ENCODE measurements at places on chromosomes 12 and 14. TPM values are rescaled to one million over a fixed set of nuclear protein-coding genes. Genes with fewer than 3 reads are reported as not detected.

DNA sequence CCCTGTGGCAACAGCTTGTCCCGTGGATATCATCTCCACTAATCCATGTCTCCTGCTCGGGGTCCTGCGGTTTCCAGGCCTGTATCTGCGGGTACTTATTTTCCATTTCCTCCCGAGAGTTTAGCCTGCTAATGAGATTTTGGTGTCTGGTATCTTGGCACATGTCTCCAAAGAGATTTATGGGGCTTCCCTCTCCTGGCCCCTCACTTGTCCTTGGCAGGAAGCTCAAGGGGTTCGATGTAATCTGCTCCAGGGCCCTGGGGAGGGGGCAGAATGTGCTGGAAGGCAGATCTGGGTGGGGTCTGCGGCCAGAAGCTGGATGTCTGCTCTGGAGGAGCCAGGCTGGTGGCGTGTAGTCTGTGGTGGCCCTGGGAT, 85.7 kb downstream of the KIF26A start:
- peaks cover 3% of the 10 kb centered on the region for H3K27me3 ChIP-seq
- DNase-seq: no peak
- H3K4me1 ChIP-seq: no peaks in the 10 kb centered on the region
- no peaks in the 10 kb centered on the region for H3K36me3 ChIP-seq

DNA sequence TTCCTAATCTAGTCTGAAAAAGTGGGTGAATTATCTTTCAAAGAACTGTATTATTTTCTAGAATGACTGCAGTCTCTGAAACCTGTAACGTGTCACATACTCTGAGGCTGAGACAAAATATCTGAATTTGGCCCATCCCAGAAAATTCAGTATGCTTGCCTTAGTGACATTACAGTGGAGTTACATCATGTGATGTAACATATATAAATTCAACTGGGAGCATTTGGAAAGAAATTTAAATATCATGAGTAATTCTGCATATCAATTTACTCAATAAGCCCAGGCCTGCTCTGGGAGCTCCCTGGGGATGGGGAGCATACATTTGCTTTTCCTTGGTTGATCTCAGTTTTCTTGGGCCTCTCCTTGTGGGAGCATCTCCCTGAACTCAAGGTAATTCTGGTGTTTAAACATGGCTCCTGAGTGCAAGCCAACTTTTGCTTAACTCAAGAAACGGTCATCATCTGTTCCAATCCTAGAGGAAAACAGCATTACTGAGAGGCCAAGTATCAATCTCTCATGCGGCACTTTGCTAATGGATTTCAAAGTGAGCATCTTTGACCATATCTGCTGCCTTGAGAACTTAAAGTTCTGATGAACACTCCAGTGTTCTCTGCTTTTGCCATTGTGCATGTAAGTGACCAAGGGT, 54.4 kb downstream of the AKAP6 start:
- 0 out of 3 replicates have a peak, but pooled peaks cover 2% of the 10 kb centered on the region for H3K4me1 ChIP-seq
- no peak for DNase-seq
- H3K27me3 ChIP-seq: no peaks in the 10 kb centered on the region
- no peak overlapping the region for H3K27ac ChIP-seq
- no peaks in the 10 kb centered on the region for H3K36me3 ChIP-seq

DNA sequence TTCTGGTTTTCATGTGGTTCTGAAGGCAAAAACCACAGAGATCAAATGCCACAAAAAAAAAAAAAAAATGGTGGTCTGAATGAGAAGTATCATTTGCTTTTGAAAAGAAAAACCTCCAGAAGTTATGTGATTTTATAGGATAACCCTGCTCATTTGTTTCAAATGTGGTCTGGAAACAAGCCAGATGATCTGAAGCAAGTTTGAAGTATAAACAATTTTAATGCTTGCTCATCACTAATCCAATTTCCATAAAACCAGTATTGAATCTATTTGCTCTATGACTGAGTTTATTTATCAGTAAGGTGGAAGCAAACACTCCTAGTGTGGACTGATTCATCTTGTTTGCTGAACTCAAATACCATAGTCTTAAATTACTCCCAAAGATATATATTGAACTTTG, 407.3 kb upstream of the FLRT2 start:
- H3K36me3 ChIP-seq: no peaks in the 10 kb centered on the region
- H3K4me1 ChIP-seq: no peaks in the 10 kb centered on the region
- no peaks in the 10 kb centered on the region for H3K27me3 ChIP-seq
- H3K27ac ChIP-seq: no peak overlapping the region
- no peak overlapping the region for H3K4me3 ChIP-seq

DNA sequence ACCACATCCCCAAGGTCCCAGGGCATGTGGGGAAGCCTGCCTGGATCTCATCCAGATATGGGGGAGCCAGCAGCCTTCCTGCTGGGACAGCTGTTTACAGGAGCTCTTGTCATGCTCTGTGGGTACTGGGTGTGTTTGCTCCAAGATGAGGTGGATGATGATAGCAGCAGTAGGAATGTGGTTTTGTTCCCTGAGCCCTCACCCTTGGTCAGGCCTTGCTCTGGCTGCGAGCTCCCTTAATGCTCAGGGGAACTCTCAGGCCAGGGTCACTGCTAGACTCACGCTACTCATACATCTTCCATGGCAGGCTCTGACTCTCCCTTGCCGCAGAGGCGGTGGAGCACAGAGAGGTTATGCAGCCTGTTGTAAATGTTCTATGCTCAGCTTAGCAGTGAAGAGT, 990.3 kb downstream of the AACS start:
- no peaks in the 10 kb centered on the region for H3K36me3 ChIP-seq
- DNase-seq: no peak

- no peaks in the 10 kb centered on the region for H3K36me3 ChIP-seq
- peaks cover 13% of the 10 kb centered on the region for H3K4me1 ChIP-seq
- H3K27ac ChIP-seq: no peak overlapping the region
- no peak for DNase-seq
- no peak overlapping the region for H3K4me3 ChIP-seq
Observed at GRCh38 chr12:48881686-48882314, 16.1 kb upstream of the RND1 start.

DNA sequence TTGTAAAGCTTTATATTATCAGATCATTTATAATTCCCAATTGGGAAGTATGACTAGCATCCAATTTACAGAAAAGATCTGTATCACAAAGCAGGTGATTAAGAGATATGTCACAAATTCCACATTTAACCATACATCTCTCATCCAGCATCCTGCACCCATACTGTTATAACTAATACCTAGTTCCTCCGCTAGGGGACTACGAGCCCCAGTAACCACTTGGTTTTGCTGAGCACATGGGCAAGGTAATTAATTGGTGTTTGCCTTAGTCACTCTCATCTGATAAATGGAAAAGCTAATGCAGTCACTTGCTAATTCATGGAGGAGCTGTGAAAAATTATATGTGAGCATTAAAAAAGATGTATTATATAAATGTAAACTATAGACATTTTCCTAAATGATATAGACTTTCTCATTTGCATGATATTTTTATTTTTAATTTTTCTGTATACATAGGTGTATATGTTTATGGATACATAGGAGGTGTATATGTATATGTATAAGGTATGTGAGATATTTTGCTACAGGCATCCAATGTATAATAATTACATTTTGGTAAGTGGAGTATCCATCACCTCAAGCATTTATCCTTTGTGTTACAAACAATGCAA, 1031.8 kb downstream of the GALC start:
- no peaks in the 10 kb centered on the region for H3K4me1 ChIP-seq
- no peaks in the 10 kb centered on the region for H3K27me3 ChIP-seq
- no peak overlapping the region for H3K27ac ChIP-seq
- no peak overlapping the region for H3K4me3 ChIP-seq

DNA sequence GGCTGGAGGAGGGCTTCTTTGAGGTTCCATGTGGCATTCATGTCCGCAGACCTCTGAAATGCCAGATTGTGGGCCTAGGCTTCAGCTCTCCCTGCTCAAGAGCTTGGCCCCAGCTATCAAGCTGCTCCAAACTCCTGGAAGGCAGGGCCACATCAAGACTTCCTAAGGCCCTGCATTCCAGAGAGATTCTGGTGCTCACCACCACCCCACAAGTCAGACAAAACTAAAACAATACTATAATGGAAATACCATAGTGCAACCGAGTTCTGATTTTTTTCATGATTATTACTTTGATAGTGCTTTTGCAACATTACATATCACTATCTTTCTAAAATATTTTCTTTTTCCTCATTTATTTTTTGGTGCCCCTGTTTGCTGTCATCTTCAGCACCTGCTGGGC, 86.3 kb downstream of the CALM1 start:
- H3K36me3 ChIP-seq: no peaks in the 10 kb centered on the region
- DNase-seq: no peak

Gene A2M
- not detected for polyA plus RNA-seq

Gene KRT86
- polyA plus RNA-seq: not detected

Gene SP7
- polyA plus RNA-seq: not detected

Gene MYO1H
- polyA plus RNA-seq: not detected
